Right renal pelvis (tissue), 4 donors: ENCODE measurements at places on chromosomes 2 and 18. TPM values are rescaled to one million over a fixed set of nuclear protein-coding genes. Genes with fewer than 3 reads are reported as not detected.

- peak; percentile 28 for DNase-seq
Observed at GRCh38 chr2:183010112-183010511, 28.1 kb downstream of the NCKAP1 start.

The FHL2 gene
- polyA plus RNA-seq, result 37.9 TPM

GRCh38 chr2:126534478-126534877, 121.5 kb upstream of the GYPC start:
- DNase-seq, result no peak

The CRACDL gene
- polyA plus RNA-seq, result 3.1 TPM

The HEATR5B gene
- 23.8 TPM for polyA plus RNA-seq

- DNase-seq, result no peak
Observed at GRCh38 chr2:234322766-234323465, 174.0 kb downstream of the ARL4C start.

DNA sequence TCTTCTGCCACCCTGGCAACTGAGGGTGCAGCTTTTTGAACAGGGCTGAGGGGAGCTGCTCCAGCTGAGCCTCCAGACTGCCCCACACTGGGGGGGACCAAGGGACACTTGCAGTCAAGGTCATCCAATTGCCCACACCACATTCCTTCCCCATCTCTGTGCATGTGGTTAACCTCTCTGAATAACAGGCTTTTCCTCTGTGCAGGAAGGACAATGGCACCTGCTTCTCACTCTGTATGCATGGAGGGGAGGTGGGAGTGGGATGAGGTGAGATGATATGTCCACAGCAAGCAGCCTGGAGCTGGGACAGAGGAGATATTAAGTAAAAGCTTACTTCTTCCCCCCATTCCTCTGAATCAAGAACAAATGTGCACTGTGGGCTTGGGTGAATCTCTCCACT, 39.1 kb upstream of the TEX51 start:
- DNase-seq, result no peak

GRCh38 chr2:170943041-170943440, 14.0 kb downstream of the GORASP2 start:
- DNase-seq, result no peak

The FSIP2 gene
- 3.1 TPM for polyA plus RNA-seq

GRCh38 chr2:221490506-221491060, 81.5 kb downstream of the EPHA4 start:
- no peak for DNase-seq

DNA sequence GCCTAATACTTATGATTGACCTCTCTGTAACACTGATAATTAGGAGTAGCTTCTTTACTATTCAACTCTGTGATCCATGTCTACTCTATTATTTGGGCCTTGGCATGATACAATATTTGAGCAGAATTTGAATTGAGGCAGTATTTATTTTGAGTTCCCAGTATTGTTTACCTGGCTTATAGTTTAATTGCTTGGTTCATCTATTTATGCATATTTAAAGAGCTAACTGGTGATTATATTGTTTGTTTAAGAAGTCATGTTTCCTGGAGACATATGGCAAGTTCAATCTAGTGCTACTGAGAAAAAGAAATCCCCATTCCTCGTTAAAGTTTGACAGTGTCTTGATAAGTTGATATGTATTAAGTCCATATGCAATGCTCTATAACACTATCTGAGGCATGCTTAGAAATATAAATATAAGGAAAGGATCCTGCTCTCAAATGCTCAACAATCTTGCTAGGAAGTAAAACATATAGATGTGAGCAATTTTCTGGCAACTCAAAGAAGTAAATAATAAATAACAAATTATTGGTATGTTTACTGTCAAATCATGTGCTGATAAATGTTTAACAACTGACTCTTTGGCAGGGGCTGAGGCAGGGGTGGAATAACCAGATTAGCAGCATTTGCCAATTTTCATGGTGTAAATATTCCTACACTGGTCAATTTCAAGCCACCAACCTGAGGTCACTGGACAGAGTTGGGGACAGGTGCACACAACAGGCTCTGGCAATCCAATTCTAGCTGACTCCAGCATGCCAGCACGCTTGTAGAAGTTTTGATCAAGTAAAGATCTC, 430.2 kb upstream of the PIK3C3 start:
- DNase-seq, result no peak

DNA sequence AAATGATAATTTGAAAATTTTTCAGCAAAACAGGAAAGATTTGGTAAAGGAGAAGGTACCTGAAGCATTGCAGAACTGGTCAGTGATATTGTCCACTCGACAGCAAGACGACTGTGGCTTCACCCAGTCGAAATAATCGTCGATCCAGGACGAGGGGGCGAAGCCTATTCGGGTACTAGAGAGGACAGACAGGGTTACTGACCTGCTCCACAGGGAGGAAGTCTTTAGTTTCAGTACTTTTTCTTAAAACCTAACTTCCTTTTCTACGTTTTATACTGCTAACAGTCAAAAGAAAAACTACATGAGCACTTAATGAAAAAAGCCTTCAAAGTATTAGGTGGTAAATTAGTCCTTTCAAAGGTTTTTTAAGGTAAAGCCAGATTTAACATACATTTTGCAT, 36.0 kb downstream of the RMC1 start:
- no peak for DNase-seq

The SCN9A gene
- 2.7 TPM for polyA plus RNA-seq

DNA sequence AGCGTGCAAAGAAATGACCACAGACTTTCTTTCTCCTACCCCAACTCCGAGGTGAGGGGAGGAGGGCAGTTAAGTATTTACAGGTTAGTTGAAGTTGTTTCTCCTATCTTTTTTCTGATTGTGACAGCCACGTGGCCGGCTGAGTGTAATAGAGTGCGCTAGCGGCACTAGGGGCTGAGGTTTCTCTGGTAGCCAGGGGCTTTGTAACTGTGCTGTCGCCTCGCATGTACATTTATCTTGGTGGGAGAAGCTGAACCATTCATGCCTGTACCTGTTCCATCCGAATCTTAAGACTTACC, 214.1 kb upstream of the STON1 start:
- peak; percentile 11 for DNase-seq

GRCh38 chr2:28172114-28172898, 220.4 kb upstream of the FOSL2 start:
- no peak for DNase-seq

DNA sequence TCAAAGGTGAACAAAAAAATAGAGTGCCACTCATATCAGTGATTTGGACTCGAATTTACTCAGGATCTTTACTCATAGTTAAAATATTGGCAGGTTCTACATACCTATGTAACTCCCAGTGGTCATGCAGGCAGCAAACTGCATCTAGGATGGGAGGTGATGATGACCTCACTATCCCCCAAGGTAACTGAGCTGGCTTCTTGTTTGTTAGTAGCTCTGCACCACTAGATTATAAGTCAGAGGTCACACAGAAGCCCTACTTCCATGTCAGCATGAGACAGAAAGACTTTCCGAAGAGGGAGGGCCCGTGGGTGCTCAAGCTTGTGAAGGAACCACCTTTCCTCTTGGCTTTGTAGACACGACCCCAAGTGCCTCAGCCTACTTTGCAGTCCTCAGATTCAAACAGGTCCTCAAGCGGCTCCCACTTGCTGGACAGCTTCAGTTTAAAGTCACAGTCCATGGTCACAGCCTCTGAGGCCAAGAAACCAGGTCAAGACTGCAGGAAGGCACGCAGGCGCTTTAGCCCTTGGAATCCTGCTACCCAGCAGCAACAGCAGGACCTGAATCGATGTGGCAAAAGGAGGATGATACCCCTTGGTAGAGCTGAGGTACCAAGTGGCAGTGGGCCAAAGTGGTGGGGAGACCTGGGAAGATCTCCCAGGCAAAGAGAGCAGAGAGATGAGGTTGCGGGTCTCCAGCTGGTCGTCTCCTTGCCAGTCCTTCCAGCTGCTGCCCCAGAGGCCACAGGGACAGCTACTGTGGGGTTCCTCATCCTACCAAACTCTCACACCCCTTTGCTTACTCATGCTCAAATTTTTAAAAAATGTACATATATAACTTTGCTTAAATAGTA, 4.3 kb downstream of the NTSR2 start:
- no peak for DNase-seq

GRCh38 chr2:51120754-51121280, 88.9 kb upstream of the NRXN1 start:
- no peak for DNase-seq

The PIEZO2 gene
- polyA plus RNA-seq, result 16.8 TPM
